ENCODE measurements at places on chromosomes 16 and 17. TPM values are rescaled to one million over a fixed set of nuclear protein-coding genes. Genes with fewer than 3 reads are reported as not detected.

The COPZ2 gene
- total RNA-seq, result 6.0 TPM

The TMEM132E gene
- total RNA-seq, result 11.1 TPM

The ITGB3 gene
- 2.6 TPM for total RNA-seq

The TAT gene
- not detected for total RNA-seq

The CFAP97D1 gene
- total RNA-seq, result not detected

The ABCA8 gene
- 37.6 TPM for total RNA-seq

The P2RX5 gene
- 15.9 TPM for total RNA-seq

The KRTAP9-2 gene
- not detected for total RNA-seq

The RGS9 gene
- 12.5 TPM for total RNA-seq

The GRB7 gene
- 1.9 TPM for total RNA-seq

The ALOX12 gene
- not detected for total RNA-seq

The SLX4 gene
- total RNA-seq, result 11.5 TPM

The MYO15A gene
- 10.8 TPM for total RNA-seq

The ENO3 gene
- 3.6 TPM for total RNA-seq

The SCN4A gene
- not detected for total RNA-seq

The RAB11FIP4 gene
- total RNA-seq, result 158 TPM

The HS3ST3B1 gene
- total RNA-seq, result 1.9 TPM

The DOC2A gene
- 104 TPM for total RNA-seq

The SMYD4 gene
- 18.4 TPM for total RNA-seq

The SLFN5 gene
- total RNA-seq, result 14.3 TPM

The ODAD4 gene
- 6.2 TPM for total RNA-seq

The AMDHD2 gene
- total RNA-seq, result 42.9 TPM

Measured in dorsolateral prefrontal cortex (tissue), 122 donors.